Cerebellar cortex (tissue), 1 donor: ENCODE measurements at places on chromosomes 7 and 10.

DNA sequence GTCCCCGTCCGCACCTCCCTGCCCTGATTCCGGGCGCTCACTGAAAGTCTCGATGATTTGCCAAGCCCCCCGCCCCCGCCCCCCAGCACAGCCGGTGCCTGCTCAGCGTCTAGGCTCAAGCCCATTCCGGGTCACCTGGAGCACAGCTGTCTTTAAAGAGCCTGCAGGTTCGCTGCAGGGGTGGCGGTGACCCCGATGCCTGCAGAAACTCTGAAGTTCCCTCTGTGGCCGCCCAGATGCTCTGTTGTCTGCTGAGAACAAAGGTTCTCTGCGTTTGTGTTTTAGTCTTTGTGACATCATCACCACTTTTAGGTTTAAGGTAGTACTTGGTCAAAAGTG, 780 bp downstream of the VENTX start:
- DNase-seq: no peak

DNA sequence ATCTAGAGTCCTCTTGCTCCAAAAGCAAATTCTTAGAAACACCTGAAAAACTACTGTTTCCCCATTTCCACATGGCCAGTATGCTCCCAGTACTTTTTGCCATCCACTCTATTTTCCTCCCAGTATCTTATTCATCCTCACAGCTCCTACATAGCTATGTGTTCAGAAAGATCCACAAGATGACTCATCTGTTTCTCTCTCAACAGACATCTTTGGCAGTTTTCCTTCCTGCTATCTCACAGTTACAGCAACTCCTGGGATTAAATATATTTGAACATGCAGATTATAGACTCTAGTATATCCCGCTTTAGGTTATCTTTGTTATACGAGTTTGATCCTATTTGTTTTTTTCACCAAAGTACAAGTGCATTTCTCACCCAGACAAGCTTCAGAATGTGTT, 675.6 kb upstream of the POT1 start:
- no peak for DNase-seq

DNA sequence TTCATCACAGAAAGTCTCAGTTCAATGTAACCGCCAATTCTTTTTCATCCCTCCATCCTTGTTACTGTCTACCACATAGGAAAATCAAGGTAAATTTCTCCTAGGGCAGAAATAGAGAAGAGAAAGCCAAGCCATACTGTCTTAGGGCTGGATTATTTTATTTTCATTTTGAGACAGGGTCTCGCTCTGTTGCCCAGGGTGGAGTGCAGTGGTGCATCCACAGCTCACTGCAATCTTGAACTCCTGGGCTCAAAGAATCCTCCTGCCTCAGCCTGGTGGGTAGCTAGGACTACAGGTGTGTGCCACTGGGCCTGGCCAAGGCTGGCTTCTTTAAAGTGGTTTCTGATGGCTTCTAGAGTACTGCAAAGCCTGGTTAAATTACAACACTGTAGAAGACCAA, 181.7 kb downstream of the SRPK2 start:
- DNase-seq: no peak

- no peak for DNase-seq
Measured at GRCh38 chr10:132786884-132787494, 1.0 kb upstream of the NKX6-2 start.

GRCh38 chr10:124156524-124157260, 63.3 kb upstream of the CHST15 start:
- no peak for DNase-seq

- DNase-seq: peak; percentile 9
Measured at GRCh38 chr7:148883266-148884048, 634 bp downstream of the EZH2 start.

GRCh38 chr10:7255517-7255916, 155.3 kb downstream of the SFMBT2 start:
- DNase-seq: no peak

GRCh38 chr10:4981722-4982471, 18.7 kb downstream of the AKR1C1 start:
- DNase-seq: peak; percentile 23

DNA sequence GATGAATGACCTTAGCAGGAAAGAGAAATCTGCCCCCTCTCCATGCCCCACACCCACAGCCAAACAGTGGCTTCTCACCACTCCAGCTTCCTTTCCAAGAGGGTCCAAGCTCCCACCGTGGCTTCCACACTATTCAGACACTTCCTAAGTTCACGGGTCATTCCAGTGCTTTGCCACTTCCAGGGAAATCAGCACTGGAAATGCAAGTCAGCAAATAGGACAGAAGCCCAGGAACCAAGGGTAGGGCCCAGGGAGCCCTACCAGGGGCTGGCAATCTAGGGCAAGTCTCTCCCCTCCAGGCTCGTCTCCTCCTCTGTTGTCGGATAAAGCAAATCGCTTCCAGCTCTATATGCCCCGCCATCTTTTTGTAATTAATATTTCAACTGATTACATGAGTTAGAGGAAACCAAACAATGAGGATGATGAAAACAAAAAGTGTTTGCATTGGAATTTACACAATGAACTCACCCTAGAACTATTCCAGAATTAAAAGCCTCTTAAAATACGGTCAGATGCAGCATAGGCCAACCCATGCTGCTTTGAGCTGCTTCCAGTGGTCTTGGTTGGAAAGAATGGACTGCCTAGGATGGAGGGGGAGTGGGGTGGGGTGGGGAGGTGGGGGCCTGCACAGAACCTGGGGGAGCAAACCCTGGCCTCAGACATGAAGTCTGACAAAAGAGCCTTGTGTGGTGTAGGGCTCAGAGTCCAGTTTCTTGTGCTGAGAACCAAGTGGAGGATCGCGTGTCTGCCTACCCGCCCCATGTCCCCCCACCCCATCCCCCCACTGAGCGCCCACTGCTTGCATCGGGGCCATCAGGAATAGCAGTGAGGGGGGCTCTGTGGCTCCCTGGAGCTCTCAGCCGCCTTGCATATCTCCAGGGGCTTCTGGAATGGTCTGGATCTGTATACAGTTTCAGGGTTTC, 74.6 kb upstream of the CPXM2 start:
- DNase-seq: no peak

DNA sequence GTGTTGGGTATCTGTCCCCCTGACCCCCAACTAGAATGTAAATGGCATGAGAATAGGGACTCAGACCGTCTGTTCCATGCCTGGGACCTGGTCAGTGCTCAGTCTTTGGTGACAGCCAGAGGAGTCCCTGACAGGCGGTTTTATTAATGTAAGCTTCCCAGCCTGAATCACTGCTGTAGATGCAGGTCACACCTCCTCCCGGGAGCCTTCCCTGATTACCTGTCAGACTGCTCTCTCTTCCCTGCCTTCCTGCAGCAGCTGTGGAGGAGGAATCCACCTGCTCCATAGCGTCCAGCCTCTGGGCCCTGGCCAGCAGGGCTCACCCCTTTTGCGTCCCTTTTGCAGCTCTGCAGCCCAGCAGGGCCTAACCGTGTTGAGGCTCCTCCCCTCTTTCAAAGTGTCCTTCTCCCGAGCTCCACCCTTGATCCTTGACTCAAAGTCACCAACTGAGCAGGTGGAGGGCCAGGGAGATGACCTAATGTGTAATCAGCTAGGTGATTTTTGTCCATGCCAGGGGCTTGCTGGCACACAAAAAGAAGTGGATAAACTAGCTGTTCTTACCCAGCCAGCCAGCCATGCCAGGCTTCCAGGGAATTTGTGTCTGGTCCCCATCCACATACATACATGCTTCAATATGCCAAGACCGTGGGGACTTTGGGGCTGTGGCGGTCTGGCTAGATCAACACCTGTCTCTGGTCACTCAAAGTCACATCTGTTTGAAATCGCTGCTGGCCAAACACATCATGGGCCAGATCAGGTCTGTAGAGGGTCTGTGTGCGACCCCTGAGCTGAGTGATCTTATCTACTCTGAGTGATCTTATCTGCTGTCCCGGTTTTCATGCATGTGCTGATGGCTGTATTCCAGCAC, 195.1 kb downstream of the CCDC3 start:
- DNase-seq: peak; percentile 26

- DNase-seq: no peak
Measured at GRCh38 chr10:3528823-3529403, 256.1 kb downstream of the KLF6 start.

- no peak for DNase-seq
Measured at GRCh38 chr10:12689893-12690292, 311.6 kb downstream of the CCDC3 start.

GRCh38 chr7:129108581-129108980, 35.9 kb upstream of the TSPAN33 start:
- DNase-seq: no peak

- no peak for DNase-seq
Measured at GRCh38 chr10:62278441-62278910, 9.8 kb upstream of the RTKN2 start.

- DNase-seq: no peak
Measured at GRCh38 chr10:104774234-104774633, 133.1 kb downstream of the SORCS3 start.

DNA sequence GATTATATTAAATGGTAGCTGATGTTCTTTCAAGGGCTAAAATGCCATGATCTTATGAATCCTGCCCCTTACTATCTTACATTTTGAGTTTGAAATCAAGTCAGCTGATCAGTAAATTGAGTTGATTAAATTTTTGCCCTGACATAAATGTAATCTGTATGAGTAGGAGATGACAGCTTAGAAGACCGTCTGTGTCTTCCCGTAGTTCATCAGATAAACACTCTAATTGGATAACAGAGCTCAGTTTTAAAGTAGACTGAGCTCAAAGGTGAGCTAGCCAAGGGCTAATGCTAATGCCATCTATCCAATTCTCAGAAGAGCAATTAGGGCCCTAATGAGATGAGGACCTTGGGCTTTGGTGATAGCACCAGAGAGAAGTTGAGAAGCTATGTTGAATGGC, 82.9 kb downstream of the LRRC4 start:
- no peak for DNase-seq

DNA sequence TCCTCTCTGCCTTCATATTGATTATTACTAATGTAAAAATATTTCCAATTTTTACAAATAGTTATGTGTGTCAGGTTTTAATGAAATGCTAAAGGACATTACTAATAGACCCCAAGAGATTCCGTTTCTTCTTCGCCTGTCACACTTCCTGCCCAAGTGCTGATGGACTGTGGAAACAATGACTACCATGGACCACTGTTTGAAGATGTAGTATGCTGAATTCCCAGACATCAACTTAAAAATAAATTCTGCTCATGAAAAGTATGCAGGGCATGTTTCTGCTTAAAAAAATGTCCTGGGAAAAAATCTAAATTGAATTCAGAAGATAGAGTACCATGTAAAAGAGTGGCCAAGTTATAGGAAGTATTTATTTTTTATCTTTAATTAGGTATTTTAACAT, 52.1 kb downstream of the ST7 start:
- no peak for DNase-seq

GRCh38 chr7:108329514-108329913, 126.7 kb downstream of the NRCAM start:
- DNase-seq: no peak

DNA sequence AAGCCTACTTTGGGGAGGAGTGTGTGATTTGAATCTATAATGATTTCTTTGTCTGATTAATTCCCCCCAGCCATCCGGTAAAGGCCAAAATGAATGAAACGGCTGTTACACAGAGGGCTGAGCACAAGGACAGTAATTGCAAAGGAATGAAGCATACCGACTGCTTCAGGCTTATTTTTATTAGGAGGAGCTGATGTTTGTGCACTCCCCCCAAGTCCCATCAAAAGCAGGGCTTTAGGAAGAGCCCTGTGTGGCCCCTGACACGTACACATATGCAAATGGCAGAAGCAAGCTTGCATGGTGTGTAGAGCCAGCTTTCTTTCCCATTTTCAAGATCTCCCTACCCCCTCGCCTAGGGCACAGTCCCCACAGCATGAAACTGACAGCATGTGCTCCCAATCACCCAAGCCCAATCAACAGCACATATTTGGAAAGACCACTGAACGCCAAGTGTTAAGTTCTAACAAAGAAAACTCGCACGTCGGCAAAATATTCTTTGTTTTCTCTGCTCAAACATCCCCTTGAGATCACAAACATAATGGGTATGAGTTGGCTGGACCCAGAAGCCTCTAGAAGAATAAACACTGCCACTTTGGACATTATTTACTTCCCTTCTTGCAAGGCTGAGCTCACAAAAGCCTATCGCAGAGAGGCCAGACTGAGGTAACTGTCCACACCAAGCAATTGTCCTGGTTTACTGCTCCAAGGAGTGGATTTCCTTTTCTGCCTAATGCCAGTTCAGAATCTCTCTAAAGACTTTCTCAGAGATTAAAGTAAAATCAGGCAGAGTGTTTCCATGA, 143.0 kb downstream of the CUBN start:
- DNase-seq: no peak

GRCh38 chr10:30158325-30158960, 99.1 kb upstream of the JCAD start:
- DNase-seq: no peak

DNA sequence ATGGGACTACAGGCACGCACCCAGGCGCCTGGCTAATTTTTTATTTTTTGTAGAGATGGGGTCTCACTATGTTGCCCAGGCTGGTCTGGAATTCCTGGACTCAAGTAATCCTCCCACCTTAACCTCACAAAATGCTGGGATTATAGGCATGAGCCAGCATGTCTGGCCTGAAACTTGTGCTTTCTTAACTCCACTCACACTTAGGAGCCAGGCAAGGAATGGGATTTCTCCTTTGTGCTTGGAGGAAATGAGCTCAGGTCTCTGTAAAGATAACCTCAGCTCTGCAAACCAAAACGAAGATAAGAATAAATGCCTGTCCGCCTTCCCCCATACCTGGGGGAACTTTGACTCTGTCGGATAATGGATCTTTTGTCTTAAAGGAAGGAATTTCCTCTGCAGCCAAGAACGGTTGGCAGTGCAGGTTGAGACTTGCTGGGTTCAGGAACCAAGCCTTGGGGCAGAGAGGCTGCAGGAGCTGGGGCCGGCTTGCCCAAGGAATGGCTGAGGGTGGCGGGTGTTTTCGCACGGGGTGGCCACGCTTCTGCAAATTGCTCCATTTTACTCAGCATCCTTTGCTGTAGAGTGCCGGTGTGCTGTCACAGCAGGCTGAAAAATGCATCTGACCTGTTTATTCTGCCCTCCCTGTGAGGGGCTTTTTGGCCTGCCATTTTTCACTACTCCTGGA, 174.2 kb downstream of the KIAA1217 start:
- no peak for DNase-seq

- DNase-seq: no peak
Measured at GRCh38 chr10:69697006-69697405, 67.0 kb downstream of the FAM241B start.

DNA sequence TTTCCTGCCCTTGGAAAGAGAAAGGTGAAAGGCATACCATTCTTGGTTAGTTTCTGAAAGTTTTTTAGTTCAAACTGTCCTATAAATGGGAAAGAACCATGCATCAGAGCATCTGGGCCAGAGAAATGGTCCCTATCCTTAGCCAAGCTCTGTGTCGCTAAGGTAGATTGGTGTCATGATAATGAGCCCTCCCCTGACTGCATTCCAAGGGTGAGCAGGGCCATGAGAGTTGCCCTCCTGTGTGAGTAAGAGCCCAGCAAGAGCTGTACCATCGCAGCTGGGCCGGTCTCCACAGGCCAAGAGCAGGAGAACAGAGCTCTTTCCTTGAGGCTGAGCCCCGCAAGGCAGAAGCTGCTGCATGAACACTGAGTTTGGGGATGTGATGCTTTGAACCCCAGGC, 30.3 kb downstream of the GRB10 start:
- no peak for DNase-seq
